Activated CD8-positive, alpha-beta memory T cell treated with anti-CD3 and anti-CD28 coated beads for 24 hours (primary cell): ENCODE measurements at places on chromosomes 4 and X.

GRCh38 chr4:128658214-128658631, 151.3 kb upstream of the JADE1 start:
- DNase-seq, result no peak

DNA sequence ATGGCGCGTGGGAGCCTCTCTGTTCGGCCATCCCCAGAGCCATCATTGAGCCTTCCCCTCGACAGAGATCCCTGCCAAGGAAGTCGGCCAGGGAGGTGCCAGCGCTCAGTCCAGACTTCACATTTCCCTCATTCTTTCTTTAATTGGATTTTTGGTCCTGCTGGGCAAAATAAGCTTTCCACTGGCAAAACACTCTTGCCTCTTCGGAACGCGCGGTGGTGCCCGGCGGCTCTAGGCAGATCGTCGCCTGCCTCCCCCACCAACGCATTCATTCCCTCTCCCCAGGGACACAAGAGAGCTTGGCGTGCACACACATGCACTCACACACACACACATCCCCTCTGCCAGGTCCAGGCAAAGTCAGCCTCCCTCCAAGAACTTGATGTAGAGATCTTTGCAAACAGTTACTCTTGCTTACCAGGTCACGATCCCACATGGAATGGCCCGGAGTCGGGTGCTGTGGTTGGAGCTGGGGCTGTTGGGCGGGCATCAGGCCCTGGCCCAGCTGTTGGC, 257.1 kb downstream of the BCOR start:
- DNase-seq, result no peak

GRCh38 chrX:154735695-154736393, 15.0 kb downstream of the GAB3 start:
- no peak for DNase-seq

DNA sequence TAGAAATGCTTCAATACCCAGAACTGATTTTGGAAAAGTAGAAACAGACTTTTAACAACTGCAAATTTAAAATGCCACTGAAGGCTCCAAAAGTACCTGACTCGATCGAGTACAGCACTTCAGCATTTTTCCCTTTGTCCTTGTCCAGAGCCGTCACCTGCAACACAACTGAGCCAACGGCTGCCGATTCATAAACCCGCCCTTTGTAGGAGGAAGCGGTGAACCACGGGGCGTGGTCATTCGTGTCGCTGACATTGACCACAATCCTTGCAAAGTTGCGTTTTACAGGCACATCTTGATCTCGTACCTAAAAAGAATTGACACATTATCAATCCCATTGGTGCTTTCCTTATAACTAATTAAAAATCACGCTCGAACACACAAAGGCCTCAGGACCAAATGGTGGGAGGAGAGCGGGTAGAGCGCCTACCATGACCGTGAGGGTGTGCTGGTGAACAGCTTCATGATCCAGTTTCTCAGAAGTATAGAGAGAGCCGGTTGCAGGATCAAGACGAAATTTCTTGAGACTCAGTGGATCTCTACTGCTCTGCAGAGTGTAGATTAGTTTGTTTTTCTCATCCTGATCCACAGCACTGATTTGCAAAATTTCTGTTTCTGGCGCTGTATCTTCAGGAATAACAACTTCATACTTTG, 72.8 kb upstream of the MTNR1A start:
- DNase-seq, result no peak

DNA sequence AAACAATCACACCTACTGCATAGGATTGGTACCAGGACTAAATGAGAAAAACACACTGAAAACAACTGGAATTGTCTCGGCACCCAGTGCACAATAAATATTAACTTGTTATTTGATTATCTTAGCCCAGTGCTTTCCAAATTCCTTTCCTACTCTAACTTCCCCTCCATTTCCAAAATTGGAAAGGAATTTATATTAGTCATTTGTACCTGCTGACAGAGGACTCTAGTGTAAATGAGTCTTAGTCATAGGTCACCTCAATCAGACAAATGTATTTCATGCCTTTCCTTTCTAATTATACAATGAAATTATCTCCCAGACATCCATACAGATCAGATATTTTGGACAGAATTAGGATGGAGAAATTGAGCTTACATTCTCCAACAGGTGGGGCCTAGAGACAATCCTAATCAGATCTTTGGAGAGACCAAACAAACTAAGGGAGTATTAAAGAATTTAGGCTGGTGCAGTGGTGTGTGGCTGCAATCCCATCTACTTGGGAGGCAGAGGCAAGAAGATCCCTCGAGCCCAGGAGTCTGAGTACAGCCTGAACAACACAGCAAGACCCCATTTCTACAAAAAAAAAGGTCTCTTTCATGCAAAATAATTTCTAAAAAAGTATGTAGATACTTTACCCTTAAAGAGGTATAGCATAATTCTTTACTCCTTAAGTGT, 10.1 kb downstream of the SH3D19 start:
- DNase-seq, result no peak

GRCh38 chrX:39730662-39731329, 367.0 kb downstream of the BCOR start:
- DNase-seq, result peak; percentile 77

DNA sequence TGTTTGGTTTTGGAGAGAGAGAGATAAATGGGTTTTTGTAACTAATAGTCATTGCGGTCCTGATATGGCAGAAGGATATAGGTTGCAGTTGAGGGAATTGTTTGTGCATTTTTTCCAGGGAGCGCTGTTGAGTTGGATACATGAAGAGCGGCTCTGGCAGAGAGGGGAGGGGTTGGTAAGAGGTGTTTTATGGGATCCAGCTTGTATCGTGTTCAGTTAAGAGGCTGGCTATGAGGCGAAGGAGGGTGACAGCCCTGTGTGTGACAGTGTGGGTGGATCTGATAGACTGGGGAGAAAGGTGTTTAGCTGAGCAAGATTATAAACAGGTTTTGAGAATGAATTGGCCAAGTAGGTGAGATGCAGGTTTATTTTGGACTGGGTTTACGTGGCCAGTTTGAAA, 1.5 kb downstream of the SPANXN4 start:
- no peak for DNase-seq

GRCh38 chr4:15202481-15202880, 200.2 kb downstream of the CPEB2 start:
- no peak for DNase-seq

GRCh38 chrX:70084592-70085240, 22.5 kb downstream of the OTUD6A start:
- no peak for DNase-seq

- no peak for DNase-seq
These were observed 90.5 kb downstream of the RTL5 start for GRCh38 chrX:72041176-72041575.

DNA sequence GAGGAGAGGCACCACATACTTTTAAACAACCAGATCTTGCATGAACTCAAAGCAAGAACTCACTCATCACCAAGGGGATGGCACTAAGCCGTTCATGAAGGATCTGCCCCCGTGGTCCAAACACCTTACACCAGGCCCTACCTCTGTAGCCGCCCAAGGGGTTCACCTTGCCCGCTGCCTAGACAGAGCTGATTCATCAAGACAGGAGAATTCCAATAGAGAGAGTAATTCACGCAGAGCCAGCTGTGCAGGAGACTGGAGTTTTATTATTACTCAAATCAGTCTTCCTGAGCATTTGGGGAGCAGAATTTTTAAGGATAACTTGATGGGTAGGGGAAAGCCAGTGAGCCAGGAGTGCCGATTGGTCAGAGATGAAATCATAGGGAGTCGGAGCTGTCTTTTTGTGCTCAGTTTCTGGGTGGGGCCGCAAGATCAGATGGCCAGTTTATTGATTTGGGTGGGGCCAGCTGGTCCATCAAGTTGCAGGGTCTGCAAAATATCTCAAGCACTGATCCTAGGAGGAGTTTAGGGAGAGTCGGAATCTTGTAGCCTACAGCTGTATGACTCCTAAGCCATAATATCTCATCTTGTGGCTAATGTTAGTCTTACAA, 364.7 kb downstream of the PCDH7 start:
- no peak for DNase-seq

DNA sequence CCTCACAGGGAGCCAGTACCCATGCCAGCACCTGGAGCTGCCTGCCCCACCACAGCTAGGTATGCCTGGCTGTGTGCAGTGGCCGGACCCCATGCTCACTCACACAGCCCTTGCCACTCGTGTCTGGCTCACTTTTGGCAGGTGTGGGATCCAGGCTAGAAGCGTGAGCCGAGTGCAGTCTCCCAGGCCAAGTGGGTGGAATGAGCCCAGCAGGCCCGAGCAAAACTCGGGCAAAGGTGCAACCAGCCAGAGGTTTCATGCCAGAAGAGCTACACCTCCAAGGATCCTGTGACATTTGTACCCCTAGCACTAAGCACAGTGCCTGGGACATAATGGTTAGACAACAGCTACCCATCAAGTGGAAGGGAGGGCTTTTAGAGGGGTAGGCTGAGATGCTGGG, 217.8 kb downstream of the NSUN7 start:
- no peak for DNase-seq

DNA sequence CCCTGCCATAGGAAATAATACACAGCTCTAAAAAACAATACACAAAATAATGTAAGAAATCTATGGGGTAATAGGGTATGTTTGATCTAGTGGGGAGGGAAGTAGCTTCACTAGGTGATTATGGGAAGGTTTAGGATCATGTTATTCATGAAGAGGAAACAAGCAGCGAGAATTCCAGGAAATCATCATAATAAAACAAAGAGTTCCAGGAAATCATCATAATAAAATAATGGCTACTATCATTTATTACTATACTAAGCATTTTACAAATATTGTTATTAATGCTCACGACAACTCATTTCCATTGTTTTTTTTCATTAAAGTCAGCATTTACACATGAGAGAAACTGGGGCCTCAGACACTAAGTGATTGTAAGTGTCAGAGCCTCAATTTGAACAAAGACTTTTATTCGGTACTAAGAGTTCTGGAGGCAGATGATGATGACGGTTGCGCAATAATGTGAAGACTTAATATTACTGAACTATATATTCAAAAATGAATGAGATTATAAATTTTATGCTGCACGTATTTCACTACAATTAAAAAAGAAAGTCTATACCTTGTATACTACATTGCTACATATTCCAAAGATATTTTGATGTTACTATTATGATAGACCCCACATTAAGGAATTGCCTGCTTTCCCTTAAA, 12.2 kb upstream of the CXCL8 start:
- no peak for DNase-seq

GRCh38 chrX:147953976-147954375, 27.2 kb upstream of the FMR1NB start:
- DNase-seq, result no peak

DNA sequence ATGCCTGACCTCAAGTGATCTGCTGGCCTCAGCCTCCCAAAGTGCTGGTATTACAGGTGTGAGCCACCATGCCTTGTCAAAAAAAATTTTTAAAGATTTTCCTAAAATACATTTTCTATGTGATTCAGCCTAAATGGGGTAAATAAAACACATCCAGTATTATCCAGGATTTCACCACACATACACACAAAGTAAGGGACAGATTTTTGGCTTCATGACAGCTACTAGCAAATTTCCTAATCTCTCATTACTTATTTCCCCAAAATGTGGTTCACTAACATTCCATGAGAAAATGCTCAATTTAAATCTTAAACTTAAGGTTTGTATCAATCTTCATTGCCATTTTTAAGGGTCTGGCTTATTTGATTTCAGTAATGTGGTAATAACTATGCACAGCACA, 348.5 kb upstream of the INTU start:
- no peak for DNase-seq

GRCh38 chr4:2256156-2256731, 5.7 kb downstream of the MXD4 start:
- DNase-seq, result peak; percentile 47
